ENCODE measurements at places on chromosomes 6 and 20.

DNA sequence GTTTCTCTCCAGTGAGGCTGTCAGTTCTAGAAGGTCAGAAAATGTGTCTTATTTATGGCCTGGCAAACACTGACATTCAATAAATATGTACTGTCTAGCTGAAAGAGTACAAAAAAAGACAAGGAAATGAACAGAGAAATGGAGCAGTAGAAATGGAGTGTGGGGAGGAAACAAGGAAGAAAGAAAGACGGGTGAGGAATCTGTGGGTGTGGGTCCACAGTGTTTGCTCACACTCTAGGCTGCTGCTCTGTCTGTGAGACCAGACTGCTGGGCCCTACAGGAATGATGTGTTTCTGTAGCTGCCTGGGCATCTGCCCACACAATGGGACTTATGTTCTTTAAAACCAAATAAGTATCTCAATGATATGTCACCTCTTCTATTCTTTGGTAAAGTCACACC lies 114.2 kb downstream of the MOXD1 start:
- DNase-seq: no peak

DNA sequence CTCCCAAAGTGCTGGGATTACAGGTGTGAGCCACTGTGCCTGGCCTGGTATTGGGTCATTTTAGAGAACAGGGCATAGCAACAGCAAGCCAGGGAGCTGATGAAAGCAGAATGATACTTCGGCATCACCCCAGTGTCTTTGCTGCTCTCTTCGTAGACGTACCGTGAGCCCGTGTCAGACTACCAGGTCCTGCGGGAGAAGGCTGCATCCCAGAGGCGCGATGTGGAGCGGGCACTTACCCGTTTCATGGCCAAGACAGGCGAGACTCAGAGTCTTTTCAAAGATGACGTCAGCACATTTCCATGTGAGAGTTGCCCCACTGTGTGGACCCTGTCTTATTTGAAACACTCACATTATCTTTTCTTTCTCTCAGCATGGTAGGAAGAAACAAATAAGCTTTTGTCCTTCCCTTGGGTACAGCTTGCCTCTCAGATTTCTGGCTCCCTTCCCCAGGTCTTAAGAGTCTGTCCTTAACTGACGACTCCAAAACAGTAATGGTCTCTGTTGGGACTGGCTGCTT lies 15.9 kb downstream of the TAF8 start:
- DNase-seq: no peak

DNA sequence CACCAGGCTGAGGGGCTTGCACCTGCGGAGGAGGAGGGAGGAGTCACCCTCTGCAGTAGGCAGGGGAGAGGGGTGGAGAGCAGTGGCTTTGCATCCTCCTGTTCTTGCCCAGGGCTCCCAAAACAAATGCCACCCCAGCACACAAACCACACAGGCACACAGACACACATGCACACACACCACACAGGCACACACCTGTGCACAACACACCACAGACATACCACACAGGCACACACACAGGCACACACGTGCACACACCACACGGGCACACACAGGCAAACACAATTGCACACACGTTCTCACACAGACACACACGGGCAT lies 26.6 kb downstream of the YTHDF1 start:
- no peak for DNase-seq

DNA sequence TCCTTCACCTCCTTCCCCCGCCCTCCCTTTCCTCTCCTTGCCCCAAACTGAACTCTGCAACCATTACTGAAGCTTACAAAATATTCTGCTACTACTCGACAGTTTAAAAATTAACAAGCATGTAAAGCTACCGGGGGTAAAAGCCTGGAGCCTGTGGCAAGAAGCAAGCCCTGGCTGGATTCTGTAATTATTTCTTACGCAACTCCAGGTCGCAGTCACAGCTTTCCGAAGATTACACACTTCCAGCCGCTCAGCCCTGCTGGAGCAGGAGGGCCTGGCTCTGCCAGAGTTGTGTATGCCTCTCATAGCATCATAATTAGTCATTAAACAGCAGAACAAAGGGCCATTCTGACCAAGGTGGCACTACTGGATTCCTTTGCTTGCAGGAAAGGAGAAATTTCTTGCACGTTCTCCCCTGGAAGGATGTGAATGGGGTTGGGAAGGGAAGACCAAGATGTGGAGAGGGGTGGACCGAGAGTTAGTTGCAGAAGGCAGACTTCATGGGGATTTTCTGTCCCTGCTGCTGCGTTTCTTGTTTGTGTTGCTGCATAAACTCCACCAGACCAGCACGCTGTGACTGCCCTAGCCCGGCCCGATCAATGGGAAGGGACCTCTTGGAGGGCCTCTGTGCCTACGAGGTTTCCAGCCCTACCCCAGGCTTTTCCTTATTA lies 23.6 kb downstream of the FOXQ1 start:
- no peak for DNase-seq

GRCh38 chr6:115982453-115982852 lies 78.2 kb downstream of the FRK start:
- DNase-seq: no peak

- no peak for DNase-seq
These were observed 55.2 kb downstream of the SEL1L2 start for GRCh38 chr20:13934992-13935894.

DNA sequence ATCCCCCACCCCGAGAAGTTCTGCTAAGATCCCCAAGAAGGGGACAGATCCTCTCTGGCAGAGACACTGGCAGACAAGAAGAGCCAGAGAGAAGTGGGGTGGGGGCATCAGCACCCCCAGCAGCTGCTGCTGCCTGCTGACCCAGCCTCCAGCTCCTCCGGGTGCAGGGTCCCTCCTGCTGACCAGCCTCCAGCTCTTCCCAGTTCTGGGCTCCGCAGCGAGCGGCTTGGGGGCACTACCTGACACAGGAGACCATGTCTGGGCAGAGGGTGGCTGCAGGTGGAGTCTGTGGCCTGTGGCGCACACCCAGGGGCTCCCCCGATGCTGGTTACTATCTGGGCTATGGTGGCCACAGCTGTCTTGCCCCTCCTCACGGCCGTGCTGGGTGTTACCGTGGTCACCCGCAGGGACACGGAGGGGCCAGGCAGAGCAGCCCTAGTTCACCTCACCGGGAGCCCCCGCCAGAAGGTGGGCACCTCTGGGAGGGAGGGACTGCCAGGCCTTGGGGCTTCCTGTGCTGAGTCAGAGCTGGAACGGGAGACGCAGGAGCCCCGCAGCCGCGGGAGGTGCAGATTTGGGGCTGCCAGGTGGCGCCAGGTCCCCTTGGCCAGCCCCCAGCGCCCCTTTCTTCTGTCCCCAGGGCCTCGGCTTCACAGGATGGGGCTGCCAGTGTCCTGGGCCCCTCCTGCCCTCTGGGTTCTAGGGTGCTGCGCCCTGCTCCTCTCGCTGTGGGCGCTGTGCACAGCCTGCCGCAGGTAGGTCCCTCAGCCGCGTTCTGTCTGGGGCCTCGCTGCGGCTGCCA lies 630 bp downstream of the LIME1 start:
- no peak for DNase-seq

GRCh38 chr6:105380634-105381033 lies 22.2 kb downstream of the PREP start:
- no peak for DNase-seq

DNA sequence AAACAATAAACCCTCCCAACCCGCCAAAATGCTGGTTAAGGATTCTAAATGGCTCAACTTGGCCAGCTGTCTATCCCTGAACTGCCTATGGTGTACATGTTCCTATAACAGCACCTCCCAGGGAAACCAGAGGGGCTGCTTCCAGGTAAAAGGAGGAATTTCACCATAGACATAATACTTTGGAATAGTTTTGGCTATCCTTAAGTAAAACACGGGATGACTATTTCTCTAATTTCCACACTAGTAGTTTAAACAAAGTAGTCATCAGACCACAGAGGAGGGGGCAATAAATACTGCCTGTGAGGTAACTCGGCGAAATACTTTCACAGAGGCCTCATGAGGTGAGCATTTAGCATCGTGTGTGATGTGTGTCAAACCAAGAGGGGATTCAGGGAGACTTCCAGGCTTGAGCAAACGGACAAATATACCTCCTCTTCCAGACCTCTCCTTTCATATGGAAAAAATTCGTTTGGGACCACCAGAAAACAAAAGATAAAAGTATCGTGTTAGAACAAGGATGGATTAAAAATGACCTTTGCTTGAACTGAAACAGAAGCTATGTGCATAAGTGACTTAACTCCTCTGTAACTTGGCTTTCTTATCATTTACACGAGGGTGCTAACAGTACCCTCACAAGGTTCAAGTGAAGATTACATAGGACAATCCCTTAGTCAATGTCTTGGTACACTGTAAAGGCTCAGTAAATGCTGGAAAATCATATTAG lies 1.0 kb upstream of the XRN2 start:
- no peak for DNase-seq

GRCh38 chr6:115602466-115602865 lies 458.2 kb downstream of the FRK start:
- no peak for DNase-seq

- DNase-seq: no peak
These were observed 48.1 kb downstream of the NOL4L start for GRCh38 chr20:32536851-32537656.

Measured in LNCaP clone FGC (cell line).